ENCODE measurements at places on chromosomes 16 and 17. TPM values are rescaled to one million over a fixed set of nuclear protein-coding genes. Genes with fewer than 3 reads are reported as not detected.
A peak's percentile ranks its signal among the peaks of the same experiment; 100 is the strongest.

DNA sequence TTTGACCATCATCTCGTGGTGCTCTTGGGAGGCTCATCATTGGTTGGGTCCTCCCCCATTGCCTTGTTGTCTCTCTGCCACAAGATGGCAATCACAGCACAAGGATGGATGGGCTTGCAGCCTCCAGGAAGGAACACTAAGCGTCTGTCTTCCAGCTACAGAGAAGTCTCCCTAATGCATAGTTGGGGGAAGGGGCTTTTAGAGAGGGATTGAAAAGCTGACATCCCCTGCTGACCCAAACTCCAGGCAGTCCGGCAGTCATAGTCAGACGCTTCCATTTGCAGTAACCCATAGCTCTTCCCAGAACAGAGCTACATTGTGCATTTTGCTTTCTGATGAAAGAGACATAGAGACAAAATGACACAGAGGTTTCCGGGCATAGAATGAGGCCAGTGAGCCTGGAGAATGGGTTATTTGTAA is 111.4 kb downstream of the UTP18 start:
- no peaks in the 10 kb centered on the region for H3K4me1 ChIP-seq
- no peak overlapping the region for H3K4me3 ChIP-seq
- DNase-seq, result no peak
- H3K36me3 ChIP-seq, result no peaks in the 10 kb centered on the region
- no peak overlapping the region for H3K27ac ChIP-seq

GRCh38 chr17:39543664-39544063 is 64.1 kb downstream of the NEUROD2 start:
- peaks cover 22% of the 10 kb centered on the region for H3K4me1 ChIP-seq
- H3K4me3 ChIP-seq, result no peak overlapping the region
- DNase-seq, result no peak
- no peak overlapping the region for H3K27ac ChIP-seq
- H3K27me3 ChIP-seq, result no peaks in the 10 kb centered on the region

DNA sequence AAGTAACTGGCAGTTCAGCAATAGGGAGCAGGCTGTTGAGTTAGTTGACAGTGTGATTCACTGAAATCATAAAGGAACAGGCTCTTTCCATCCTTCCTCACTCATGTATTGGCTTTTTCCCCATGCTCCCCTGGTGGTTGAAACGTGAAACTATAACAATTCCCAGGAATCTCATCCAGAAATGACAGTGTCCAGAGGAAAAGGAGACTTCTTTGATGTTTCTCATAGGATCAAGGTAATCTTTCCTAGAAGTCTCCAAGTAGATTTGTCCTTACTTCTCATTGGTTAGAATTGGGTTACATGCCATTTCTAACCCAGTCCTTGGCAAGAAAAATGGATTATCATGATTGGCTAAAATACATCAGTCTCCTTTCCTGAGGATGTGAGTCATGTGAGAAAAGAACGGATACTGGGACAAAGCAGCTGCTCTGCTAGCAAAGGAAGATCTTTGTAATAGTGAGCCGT is 14.4 kb downstream of the TTC19 start:
- peak; percentile 33 for DNase-seq
- peaks cover 11% of the 10 kb centered on the region for H3K4me1 ChIP-seq
- H3K27ac ChIP-seq, result no peak overlapping the region
- no peaks in the 10 kb centered on the region for H3K27me3 ChIP-seq
- H3K36me3 ChIP-seq, result peaks cover 7% of the 10 kb centered on the region
- no peak overlapping the region for H3K4me3 ChIP-seq

GRCh38 chr17:68910251-68910705 is 44.9 kb downstream of the ABCA8 start:
- DNase-seq, result peak; percentile 43
- H3K36me3 ChIP-seq, result peaks cover 6% of the 10 kb centered on the region
- no peak overlapping the region for H3K4me3 ChIP-seq
- no peaks in the 10 kb centered on the region for H3K27me3 ChIP-seq
- H3K4me1 ChIP-seq, result peaks cover 4% of the 10 kb centered on the region

The TCAP gene
- 3.5 TPM for polyA plus RNA-seq

The CACNG4 gene
- 0.33 TPM for polyA plus RNA-seq

- H3K4me3 ChIP-seq, result no peak overlapping the region
- H3K36me3 ChIP-seq, result no peaks in the 10 kb centered on the region
- H3K27me3 ChIP-seq, result no peaks in the 10 kb centered on the region
- no peak overlapping the region for H3K27ac ChIP-seq
- peaks cover 25% of the 10 kb centered on the region for H3K4me1 ChIP-seq
- DNase-seq, result peak; percentile 91
These were observed 10.6 kb downstream of the ATP6V0D1 start for GRCh38 chr16:67470359-67470758.

DNA sequence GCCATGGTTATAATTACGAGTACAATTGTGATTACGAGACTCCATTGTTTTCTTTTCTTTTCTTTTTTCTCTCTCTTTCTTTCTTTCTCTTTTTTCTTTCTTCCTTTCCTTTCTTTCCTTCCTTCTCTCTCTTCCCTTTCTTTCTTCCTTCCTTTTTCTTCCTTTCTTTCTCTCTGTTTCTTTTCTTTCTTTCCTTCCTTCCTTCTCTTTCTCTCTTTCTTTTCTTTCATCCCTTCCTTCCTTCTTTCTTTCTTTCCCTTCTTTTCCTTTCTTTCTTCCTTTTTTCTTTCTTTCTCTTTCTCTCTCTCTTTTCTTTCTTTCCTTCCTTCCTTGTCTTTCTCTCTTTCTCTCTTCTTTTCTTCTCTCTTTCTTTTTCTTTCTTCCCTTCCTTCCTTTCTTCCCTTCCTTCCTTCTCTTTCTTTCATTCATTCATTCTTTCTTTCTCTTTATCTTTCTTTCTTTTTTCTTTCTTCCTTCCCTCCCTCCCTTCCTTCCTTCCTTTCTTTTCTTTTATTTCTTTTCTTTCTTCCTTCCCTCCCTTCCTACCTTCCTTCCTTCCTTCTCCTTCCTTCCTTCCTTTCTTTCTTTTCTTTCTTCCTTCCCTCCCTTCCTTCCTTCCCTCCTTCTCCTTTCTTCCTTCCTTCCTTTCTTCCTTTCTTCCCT is 14.1 kb upstream of the NTN1 start:
- no peak for DNase-seq
- H3K27ac ChIP-seq, result no peak overlapping the region
- H3K4me1 ChIP-seq, result peaks cover 27% of the 10 kb centered on the region

The AMFR gene
- 17.4 TPM for polyA plus RNA-seq

DNA sequence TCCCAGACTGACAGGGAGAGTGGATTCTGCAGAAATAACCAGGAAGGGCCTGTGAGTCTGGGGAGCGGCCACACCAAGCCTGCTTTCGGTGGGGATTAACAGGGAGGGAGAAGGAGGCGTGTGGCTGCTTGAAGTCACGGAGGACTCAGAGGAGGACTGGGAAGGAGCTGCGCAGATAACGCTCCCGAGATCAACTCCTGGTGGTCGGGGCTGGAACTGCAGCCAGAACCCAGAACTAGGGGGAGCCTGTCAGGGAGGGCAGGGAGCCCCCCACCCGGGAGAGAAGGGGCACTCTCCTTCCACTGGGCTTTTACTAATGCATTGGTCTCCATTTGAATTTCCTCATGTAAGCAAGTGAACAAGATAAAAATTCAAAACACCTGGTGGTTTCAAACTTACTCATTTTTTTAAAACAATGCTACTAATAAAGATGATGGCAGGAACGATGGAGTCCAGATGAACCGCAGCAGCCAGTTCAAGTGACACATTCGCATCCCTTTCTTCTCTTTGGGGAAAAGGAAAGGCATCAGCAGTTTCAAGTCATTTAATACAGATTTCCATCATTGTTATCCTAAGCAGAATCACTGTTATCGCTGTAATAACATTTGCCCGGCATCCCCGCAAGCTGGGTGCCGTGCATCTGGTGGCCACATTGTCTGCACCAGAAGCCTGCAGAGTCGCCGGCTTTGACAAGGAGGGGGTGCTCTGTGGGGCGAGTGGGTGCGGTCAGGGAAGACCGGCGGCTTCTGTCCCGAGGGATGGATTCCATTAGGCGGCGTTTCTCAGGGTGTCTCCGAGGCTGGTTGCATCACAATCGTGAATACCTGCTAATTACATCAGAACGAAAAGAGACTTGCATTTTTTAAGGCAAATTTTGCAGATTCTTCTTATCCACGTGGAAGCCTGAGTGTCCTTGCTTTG is 183.0 kb downstream of the FOXL1 start:
- no peaks in the 10 kb centered on the region for H3K36me3 ChIP-seq
- no peak overlapping the region for H3K4me3 ChIP-seq
- H3K27me3 ChIP-seq, result peaks cover 20% of the 10 kb centered on the region
- peak; percentile 36 for DNase-seq
- H3K27ac ChIP-seq, result no peak overlapping the region

The RND2 gene
- 1.2 TPM for polyA plus RNA-seq

The FOXN1 gene
- 2.4 TPM for polyA plus RNA-seq

- H3K27ac ChIP-seq, result no peak overlapping the region
- peaks cover 12% of the 10 kb centered on the region for H3K4me1 ChIP-seq
- no peaks in the 10 kb centered on the region for H3K27me3 ChIP-seq
- no peak for DNase-seq
- no peak overlapping the region for H3K4me3 ChIP-seq
These were observed 31.8 kb downstream of the UBN1 start for GRCh38 chr16:4879049-4879448.

GRCh38 chr16:75289189-75289588 is 37.8 kb upstream of the BCAR1 start:
- peaks cover 40% of the 10 kb centered on the region for H3K36me3 ChIP-seq
- peaks cover 16% of the 10 kb centered on the region for H3K4me1 ChIP-seq
- H3K27me3 ChIP-seq, result no peaks in the 10 kb centered on the region
- no peak overlapping the region for H3K4me3 ChIP-seq
- peak; percentile 56 for DNase-seq
- no peak overlapping the region for H3K27ac ChIP-seq
